Smooth muscle cell of trachea (primary cell): ENCODE measurements at places on chromosomes 5 and 9. TPM values are rescaled to one million over a fixed set of nuclear protein-coding genes. Genes with fewer than 3 reads are reported as not detected.

CHSY3 gene
- 1.7 and 2.0 TPM in 2 replicates for total RNA-seq

PCDHGA5 gene
- 2.8 and 3.5 TPM in 2 replicates for total RNA-seq

DNAJC21 gene
- total RNA-seq = 33.2 and 37.2 TPM in 2 replicates

TAF11L5 gene
- not detected in 2 replicates for total RNA-seq

FOXI1 gene
- total RNA-seq = not detected in 2 replicates

ADAM19 gene
- total RNA-seq = 9.7 and 14.2 TPM in 2 replicates

LCN2 gene
- total RNA-seq = not detected in 2 replicates
